ENCODE measurements at places on chromosomes 7 and 10.

DNA sequence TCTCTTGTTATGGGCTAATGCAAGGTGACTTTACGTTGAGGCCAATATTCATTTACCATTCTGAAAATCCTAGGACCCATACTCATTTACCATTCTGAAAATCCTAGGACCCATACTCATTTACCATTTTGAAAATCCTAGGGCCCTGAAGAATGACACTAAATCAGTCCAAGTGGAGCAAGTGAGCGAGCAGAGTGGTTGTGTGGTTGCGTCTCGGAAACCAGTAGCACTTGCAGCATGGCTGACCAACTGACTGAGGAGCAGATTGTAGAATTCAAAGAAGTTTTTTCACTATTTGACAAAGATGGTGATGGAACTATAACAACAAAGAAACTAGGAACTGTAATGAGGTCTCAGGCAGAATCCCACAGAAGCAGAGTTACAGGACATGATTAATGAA, 6.9 kb downstream of the SAR1A start:
- no peak for DNase-seq

DNA sequence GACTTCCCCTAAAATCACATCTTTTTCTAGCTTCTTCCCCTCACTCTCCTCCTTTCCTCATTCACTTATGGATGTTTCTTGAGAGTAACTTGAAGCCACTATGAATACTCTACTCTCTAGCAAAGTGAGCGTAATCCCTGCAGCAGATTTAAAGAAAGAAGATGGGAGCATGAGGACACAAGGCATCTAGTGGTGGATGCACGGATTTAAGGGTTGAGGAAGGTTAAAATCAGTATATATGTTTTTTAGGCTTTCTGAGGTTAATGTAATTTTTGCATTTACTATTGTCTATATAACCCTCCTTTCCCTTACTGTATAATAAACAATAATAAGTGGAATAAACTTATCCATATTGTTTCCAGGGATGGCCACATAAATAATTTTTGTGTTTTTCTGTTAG, 495.2 kb upstream of the TPK1 start:
- no peak for DNase-seq

GRCh38 chr7:74365322-74366022, 76.3 kb downstream of the CLIP2 start:
- DNase-seq = peak; percentile 80

GRCh38 chr7:124996778-124997177, 67.2 kb upstream of the POT1 start:
- DNase-seq = no peak

- DNase-seq = no peak
Observed at GRCh38 chr10:117412469-117413010, 37.3 kb upstream of the PDZD8 start.

- no peak for DNase-seq
Observed at GRCh38 chr7:84578825-84579224, 384.2 kb upstream of the SEMA3A start.

Data from NCI-H2171 treated with DMSO at 0.1 percent for 48 hours (cell line).